ENCODE measurements at places on chromosomes 3 and 15.

GRCh38 chr15:88202231-88202630, 54.3 kb downstream of the NTRK3 start:
- DNase-seq = no peak

- DNase-seq = no peak
These were observed 3.2 kb downstream of the RTP3 start for GRCh38 chr3:46500656-46501635.

DNA sequence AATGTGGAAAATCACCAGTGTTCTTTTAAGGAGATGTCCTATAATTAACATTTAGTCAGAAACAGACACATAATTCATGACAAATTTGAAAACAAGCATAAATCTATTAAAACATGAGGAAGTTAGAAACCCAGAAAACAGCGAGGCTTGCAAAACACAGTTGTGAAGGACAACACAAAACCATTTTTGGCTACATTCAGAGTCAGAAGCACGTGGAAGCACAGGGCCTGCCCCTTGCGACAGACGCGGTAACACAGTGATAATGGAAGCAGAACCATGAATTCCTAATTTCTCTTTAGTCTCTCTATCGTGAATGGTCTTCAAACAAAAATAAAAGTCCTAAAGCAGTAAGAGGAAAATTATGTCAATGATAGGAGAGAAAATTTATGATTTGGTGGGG, 12.2 kb downstream of the NCEH1 start:
- DNase-seq = no peak

DNA sequence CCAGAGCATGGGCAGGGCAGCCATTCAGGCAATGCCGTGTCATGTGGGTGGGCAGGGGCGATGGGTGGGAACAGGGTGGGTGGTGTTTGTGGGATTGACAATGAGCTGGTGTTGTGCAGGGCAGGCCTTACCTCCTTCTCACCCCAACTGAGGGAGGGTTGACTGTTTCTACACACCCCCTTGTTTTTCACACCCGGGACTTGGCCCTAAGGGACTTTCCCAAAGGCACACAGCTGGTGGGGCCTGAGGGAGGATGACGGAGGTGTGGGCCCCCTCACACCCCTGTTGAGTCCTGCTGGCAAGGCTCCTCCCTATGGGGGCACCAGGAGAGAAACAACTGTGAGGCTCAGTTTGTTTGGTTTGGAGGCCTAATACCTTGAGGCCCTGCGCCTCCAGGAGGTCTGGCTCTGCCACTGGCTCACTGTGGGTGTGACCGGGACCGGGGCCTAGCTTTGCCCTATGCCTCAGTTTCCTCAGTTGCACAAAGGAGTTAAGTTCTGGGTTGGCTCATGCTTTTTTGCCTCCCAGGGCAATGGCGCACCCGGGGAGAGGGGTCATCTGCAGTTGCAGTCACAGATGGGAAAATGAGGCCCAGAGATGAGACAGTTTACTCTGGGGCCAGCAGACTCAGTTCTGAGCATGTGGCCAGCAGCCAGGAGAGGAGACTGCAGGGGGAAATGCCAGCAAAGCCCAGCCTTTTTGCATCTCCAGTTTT, 5.1 kb upstream of the DNAH1 start:
- DNase-seq = no peak
